Hepatic stellate cell (primary cell): ENCODE measurements at places on chromosomes 2 and 18.
A peak's percentile ranks its signal among the peaks of the same experiment; 100 is the strongest.

DNA sequence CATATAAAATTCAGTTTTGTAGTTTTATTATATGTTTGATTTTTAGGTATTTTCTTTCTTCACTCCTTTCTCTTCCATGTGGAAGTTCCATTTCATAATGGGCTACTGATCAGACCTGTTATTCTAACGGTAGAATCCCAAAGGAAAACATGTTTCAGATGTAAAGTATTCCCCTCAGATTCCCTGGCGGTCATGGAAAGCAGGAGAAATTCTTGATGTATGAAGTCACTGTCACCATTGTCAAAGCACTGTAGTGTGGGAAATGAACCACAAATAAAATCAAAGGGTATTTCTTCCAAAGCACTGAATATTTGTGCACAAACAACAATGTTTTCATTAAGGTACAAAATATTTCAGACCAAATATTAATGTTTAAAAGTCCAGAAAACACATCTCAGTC is 237.3 kb upstream of the KLHL14 start:
- DNase-seq = no peak

DNA sequence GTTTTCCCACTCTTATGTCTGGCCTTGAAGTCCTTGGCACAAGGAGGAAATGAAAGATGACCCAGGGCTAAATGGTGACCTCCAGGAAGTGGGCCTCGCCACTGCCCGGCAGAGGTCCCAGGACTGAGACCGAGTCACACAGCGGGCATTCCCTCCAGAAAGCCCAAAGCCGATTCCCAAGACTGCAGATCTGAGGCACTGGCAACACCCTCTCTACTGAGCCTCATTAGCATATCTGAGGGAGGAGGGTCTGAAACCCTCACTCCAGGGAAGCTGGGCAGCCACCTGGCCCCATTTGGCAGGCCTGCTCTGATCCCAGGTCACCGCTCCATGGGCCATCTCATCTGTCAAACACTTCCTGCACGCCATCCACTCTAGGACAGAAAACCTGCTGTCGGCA is 29.1 kb downstream of the FAM178B start:
- DNase-seq = no peak

DNA sequence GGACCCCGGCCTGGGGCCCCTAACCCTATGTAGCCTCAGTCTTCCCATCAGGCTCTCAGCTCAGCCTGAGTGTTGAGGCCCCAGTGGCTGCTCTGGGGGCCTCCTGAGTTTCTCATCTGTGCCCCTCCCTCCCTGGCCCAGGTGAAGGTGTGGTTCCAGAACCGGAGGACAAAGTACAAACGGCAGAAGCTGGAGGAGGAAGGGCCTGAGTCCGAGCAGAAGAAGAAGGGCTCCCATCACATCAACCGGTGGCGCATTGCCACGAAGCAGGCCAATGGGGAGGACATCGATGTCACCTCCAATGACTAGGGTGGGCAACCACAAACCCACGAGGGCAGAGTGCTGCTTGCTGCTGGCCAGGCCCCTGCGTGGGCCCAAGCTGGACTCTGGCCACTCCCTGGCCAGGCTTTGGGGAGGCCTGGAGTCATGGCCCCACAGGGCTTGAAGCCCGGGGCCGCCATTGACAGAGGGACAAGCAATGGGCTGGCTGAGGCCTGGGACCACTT is 16.4 kb downstream of the EMX1 start:
- no peak for DNase-seq

- DNase-seq = no peak
Observed at GRCh38 chr2:101089419-101089818, 61.8 kb downstream of the TBC1D8 start.

DNA sequence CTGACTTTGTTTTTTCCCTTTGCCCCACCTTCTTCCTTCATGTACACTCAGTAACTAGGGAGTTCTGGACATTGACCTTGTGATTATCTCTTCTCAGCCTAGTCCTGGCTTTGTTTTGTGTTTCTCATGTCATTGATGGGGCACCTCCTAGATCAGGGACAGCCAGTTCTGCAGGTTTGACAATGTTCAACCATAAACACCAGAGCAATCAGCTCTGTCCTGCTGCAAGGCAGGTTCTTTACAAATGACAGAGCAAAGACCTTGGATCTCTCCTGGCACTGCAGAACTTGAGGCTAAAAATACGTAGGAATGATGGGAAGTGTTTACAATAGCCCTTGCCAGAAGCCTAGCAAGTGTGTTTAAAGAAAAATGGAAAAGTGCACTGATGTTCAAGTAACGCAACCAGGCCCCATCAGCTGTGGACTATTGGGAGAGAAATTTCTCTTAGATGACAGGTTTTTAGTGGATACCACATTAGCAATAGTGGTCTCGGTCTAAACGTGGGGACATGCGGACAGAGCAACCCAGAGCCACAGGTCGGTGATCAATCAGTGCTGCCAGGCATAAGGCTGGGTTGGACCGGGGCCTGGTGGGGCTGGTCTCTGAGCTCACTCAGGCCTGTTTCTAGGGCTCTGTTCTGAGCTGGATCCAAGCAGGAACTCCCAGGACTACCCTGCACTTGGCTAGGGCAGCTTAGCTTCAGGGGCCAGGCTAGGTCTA is 76.8 kb downstream of the SOWAHC start:
- DNase-seq = no peak

DNA sequence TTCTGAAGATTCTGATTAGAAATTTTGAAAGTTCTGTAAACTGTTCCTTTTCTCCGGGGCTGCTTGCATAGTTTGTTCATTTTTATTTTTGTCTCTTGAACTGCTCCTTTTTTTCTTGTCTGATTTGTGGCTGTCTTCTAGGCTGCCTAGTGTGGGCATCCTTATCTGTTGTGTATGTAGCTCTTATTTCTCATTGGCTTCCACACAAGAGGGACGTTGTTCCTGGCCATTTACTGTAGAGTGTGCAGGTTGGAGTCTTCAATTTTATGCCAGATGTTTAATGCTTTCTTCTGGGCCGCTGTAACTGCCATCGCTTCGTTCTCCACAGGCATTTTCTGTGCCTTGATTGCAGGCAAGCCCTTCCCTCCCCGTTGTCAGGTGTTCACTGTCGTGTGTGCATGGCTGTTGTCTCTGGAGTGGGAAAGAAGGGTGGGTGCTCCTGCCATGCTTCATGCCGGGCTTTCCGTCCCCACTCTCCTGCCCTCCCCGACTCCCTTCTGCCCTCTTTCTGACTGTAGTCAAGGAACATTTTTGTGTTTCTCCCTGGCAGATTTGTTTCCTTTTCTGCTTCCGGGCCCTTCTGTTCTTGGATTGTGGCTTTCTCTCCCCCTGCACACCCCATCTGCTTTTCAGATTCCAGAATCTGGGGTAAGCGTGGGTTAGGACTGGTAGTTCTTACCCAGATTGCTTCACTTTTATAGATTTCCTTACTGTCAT is 15.5 kb downstream of the CEP192 start:
- no peak for DNase-seq

DNA sequence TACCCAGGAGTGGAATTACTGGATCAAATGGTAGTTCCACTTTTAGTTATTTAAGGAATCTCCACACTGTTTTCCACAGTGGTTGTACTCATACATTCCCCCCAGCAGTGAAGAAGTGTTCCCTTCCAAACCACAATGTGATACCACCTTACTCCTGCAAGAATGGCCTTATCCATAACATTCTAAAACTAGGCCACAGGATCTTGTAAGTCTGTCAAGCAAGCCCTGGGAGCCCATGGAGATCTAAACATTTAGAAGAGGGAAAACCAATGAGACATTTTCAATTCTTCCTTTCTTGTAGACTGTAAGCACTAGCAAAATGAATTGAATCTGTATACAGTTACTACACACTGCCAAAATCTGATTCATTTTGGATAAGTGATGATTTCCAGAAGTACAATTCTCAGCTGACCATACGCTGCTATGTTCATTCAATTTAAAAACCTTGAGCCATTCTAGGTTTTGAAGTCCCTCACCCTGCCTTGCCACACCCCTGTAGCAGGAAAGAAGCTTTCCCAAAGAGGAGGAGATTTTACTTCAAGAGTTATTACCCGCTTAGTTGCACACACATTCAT is 149.1 kb downstream of the SLC8A1 start:
- DNase-seq = no peak

GRCh38 chr2:224401641-224402342 is at the start of gene FAM124B:
FAM124B (minus strand) TSS chr2:224402107; CDS start chr2:224401768, 339 bp downstream.
- peak; percentile 24 for DNase-seq

- no peak for DNase-seq
Observed at GRCh38 chr2:218755567-218756404, 26.2 kb upstream of the CYP27A1 start.

GRCh38 chr2:110860630-110861029 is 128.3 kb downstream of the ACOXL start:
- DNase-seq = no peak

DNA sequence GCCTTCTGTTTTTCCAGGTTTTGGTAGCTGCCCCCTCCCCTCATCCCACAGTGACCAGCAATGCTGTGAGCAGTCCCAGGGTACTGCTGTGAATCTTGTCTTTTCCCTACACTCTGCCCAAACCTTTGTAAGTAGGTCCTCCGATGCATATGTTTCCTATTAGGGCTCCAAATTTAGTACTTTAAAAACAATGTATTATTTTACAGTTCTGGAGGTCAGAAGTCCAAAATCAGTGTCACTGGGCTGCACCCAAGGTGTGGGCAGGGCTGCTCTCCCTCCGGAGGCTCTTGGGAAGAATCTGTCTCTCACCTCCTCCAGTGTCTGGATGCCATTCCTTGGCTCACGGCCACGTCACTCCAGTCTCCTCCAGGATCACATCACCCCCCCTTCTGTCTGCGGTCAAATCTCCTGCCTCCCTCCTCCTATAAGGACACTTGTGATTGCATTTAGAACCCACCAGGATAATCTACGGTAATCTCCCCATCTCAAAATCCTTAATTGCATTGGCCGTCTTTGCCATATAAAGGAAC is 208.5 kb downstream of the SH3BP4 start:
- no peak for DNase-seq

DNA sequence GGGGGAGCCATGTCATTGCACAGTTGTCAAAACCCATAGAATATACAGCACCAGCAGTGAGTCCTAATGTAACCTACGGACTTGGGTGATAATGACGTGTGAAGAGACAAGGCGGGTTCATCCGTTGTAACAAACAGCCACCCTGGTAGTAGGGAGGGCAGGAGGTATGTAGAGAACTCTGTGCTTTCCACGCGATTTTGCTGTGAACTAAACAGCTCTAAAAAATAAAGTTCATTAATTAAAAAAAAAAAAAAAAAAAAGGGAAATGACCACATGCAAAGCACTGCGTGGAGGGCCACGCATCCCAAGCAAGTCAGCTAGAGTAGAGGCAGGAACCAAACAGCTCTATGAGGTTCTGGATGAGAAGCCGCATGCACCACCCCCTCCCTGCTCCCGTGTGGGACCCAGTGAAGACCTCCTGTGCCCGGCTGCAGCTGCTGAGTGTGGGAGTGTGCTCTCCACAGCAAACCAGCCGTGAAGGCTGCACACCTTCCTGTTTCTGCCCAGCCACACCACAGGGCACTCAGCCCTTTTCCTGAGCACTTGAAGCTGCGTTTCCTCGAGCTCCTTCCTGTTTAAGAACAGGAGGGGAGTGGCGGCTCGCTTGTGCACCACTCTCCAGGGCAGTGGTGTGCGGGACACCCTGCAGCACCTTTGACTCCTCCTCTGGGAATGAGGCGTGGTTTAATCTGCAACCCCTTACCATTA is 65.6 kb downstream of the ODC1 start:
- DNase-seq = no peak

DNA sequence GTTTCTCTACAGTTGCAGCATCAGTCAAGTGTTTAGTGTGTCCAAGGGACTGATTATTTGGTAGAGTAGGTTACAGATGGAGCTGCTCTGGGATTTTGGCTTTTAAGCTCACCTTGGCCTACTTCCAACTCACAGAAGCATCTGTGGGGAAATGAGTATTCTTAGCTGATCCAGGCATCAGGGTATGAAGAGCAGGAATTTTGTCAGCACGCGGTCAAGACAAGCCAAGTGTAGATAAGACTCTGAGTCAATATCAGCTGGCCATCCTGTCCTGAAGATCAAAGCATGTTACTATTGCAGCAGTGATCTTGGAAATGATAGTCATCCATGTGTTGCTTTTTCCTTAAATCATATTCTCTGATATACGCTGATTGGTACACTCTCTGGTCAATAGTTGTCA is 24.4 kb downstream of the SERPINB4 start:
- DNase-seq = no peak

DNA sequence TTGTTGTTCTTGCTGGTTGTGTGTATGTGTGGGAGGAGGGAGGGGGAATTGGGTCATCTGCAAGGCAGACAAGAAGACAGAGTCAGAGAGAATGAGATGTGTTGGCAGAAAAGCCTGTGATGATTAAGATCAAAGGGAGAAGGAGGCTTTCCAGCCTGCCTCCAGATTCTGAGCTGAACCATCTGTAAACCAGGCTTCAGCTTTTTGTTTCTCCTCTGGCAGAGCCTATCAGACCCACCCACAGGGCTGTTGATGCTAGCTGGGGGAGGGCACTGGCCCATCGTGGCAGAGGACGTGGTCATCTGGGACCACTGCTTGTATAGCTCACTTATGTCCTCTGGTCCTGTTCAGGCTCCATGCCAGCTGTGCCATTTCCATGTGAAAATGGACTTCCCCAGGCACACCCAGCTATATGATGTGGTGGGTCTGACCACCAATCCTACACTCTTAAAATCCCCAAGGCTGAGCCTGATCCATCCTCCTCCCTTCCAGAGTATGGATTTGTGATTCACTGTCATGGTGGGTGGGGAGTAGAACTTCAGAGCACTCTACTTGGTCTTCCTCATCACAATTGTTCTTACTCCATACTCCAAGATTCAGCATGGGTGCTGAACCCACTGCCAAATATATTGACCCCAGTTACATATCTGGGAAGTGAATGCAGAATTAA is 27.8 kb upstream of the COL6A3 start:
- no peak for DNase-seq
